ENCODE measurements at places on chromosomes 1 and 21. TPM values are rescaled to one million over a fixed set of nuclear protein-coding genes. Genes with fewer than 3 reads are reported as not detected.

GRCh38 chr1:241837901-241838300, 10.1 kb upstream of the EXO1 start:
- no peak for DNase-seq

- DNase-seq: peak; percentile 65
Observed at GRCh38 chr1:65265651-65266351, 43.5 kb upstream of the DNAJC6 start.

CD101 gene
- 0.86 TPM for total RNA-seq

SPRR2G gene
- not detected for total RNA-seq

BMP8A gene
- 0.22 TPM for total RNA-seq

All from heart left ventricle (tissue), 16 donors.